ENCODE measurements at places on chromosomes 12 and 14. TPM values are rescaled to one million over a fixed set of nuclear protein-coding genes. Genes with fewer than 3 reads are reported as not detected.

The OLR1 gene
- not detected for total RNA-seq

The JPH4 gene
- total RNA-seq: not detected

The EIF4B gene
- total RNA-seq: 1,365 TPM

The TMEM121 gene
- 9.9 TPM for total RNA-seq

The SP1 gene
- total RNA-seq: 21.2 TPM

The TC2N gene
- total RNA-seq: under 0.01 TPM

The P3H3 gene
- total RNA-seq: 81.5 TPM

The EMC9 gene
- total RNA-seq: 23.7 TPM

The INTS13 gene
- 44.8 TPM for total RNA-seq

The DLGAP5 gene
- 57.8 TPM for total RNA-seq

The GLIPR1L1 gene
- total RNA-seq: not detected

The KCNJ8 gene
- total RNA-seq: not detected

The POLE2 gene
- 6.3 TPM for total RNA-seq

The DYNC1H1 gene
- total RNA-seq: 471 TPM

The STON2 gene
- total RNA-seq: 0.18 TPM

The TAS2R43 gene
- 1.5 TPM for total RNA-seq
